NCI-H526 treated with DMSO at 0.1 percent for 48 hours (cell line): ENCODE measurements at places on chromosomes 13 and 19.
A peak's percentile ranks its signal among the peaks of the same experiment; 100 is the strongest.

- no peak for DNase-seq
Observed at GRCh38 chr13:93388701-93389100, 162.1 kb downstream of the GPC6 start.

- DNase-seq, result peak; percentile 64
Observed at GRCh38 chr13:69857183-69857821, 250.3 kb upstream of the ATXN8OS start.

- no peak for DNase-seq
Observed at GRCh38 chr19:7393939-7394730, 45.4 kb downstream of the ARHGEF18 start.

DNA sequence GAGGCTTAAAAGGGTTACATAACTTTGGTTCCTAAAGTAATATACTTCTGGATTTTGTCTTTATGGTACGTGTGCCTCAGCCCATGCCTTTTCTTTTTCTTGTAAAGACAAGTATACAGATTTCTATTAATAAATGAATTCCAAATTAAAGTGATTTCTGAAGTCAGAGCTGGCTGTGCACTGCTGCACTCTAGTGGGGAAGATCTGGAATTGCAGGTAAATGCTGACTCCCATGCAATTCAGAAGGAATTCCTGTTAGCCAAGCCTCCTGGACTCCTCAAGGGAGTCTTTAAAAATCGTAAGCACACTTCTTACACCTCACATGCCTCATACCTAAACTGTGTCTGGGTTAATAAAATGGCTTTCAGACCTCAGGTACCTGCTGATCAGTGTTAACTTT lies 118.4 kb upstream of the SLC7A1 start:
- DNase-seq, result peak; percentile 49

- DNase-seq, result no peak
Observed at GRCh38 chr19:55101261-55101660, 16.2 kb downstream of the PPP1R12C start.

DNA sequence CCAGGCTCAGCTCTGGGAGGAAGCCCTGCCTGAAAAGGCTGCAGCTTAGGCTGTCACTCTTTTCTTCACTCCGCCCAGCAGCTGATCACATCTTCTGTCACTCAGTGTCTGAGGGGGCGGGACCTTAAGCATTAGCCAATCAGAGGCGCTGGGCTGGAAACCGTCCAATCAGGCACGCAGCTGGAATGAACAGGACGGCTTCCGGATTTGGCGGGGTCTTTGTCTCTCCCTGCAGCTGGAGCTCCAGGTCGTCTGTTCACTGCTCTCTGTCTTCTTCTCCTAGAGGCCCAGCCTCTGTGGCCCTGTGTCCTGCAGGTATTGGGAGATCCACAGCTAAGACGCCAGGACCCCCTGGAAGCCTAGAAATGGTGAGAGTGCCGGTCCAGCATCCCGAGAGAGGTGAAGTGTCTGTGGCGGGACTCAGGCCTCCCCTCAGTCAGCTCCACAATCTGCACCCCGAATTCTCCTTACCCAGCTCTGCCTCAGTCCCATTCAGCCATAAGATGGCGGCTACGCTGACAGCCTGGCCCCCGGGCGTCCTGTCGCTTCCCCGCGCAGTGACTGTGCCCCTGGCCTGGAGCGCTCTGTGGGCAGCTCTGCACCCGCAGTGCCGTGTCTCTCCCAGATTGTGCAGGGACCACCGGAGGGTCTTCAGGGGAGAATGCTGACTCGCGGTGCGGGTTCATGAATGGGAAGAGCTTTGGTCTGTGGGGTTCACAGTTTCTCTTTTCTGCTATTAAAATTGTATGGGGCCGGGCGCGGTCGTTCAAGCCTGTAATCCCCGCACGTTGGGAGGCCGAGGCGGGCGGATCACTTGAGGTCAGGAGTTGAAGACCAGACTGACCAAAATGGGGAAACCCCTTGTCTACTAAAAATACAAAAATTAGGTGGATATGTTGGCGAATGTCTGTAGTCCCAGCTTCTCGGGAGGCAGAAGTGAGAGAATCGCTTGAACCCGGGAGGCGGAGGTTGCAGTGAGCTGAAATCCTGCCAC lies at the start of gene ZNF66:
Gene ZNF66 (plus strand): TSS at position 222 of the 994 bp plus-strand sequence. CDS start 144 bp downstream, at position 366.
- peak; percentile 64 for DNase-seq

- no peak for DNase-seq
Observed at GRCh38 chr19:15253061-15253460, 20.8 kb upstream of the EPHX3 start.

GRCh38 chr13:68736961-68737360 lies 1370.7 kb upstream of the ATXN8OS start:
- no peak for DNase-seq

DNA sequence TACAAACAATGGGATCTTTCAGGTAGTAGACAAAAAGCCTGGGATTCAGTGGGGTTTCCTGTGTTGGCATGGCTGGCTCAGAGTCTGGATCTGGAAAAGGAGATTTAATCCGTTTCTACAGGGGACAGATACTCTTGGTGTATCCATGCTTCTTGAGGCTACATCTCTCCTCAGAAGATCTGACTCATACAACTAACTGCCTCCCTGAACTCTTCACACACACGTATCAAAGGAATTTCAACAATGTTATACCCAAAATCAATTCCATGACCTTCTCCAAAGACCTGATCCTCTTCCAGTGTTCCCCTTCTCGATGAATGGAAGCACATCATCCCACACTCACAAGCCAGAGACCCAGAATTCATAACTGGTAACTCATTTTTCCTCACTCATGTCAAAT lies 435.3 kb upstream of the NBEA start:
- DNase-seq, result no peak

- no peak for DNase-seq
Observed at GRCh38 chr13:49046519-49046918, 70.8 kb downstream of the FNDC3A start.

DNA sequence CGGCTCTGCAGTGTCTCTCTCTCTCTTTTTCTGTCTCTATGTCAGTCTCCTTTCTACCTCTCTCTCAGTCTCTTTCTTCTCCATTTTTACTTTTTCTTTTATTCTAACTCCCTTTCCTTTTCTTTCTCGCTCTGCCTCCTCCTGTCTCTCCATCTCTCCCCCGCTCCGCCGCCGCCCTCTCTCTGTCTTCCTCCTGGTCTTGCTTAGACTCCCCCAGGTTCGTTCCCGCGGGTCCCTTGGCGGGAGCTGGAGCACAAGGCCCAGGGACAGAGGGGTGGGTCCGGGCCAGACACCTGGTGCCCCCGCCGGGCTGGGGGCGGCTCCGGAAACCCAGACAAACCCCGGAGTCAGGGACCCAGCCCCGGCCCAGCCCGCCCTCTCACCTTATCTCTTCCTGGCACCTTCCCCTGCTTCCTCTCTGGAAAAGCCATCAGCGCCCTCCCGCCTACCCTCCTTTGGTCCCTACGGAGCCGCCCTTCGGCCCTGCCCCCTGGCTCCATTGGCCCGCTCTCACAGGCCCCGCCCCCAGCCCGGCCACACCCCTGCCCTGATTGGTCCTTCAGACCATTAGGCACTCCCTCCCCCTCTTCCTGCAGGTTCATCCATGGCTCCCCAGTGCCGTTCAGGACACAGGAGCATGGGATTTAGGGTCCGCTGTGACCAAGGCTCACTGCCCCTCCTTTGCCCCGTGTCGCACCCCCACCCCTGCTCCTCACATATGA lies 15.4 kb upstream of the NOP53 start:
- DNase-seq, result no peak

GRCh38 chr19:40921005-40921897 lies 39.2 kb upstream of the CYP2A7 start:
- no peak for DNase-seq
